A549 (cell line): ENCODE measurements at places on chromosomes 5 and 9.

GRCh38 chr9:92392690-92393089, 11.7 kb downstream of the OGN start:
- DNase-seq = no peak

- peak; percentile 22 for DNase-seq
These were observed 25.8 kb upstream of the FRRS1L start for GRCh38 chr9:109192732-109193361.

DNA sequence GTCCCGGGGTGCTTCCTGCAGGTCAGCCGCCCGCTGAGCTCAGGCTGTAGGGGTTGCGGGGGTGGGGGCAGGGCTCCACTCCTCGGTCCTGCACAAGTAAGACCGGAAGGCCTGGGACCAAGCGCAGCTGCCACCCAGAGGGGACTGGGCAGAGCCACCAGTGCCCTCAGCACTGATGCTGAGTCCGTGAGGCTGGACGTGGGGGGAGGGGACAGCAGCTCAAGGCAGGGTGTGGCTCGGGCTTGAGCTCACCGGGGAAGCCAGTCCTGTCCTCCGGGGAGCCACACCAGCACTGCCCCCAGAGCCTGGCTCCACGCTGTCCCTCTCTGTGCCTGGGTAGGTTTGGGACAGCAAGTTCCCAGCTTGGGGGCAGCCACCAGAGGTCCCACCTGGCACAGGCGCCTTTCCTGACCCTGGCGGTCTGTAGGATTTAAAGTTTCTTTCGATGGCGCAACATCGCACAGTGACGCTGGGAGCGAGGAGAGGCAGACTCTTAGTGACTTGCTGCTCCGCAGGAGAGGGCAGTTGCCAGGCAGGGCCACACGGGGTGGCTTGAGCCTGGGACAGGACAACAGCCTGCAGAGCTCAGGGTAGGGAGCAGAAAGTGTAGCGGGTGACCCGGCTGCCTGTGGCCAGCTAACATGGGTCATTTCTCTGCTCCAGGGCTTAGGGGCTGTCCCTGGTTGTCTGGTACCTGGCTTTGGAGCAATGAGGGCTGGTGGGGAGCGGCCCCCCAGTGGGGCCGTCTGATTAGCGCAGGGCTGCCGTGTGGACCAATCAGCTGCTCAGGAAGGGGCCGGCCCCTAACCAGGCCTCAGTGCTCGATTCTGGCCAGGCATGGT, 5.7 kb downstream of the LCN1 start:
- DNase-seq = peak; percentile 27

- no peak for DNase-seq
These were observed 2.0 kb upstream of the EBF1 start for GRCh38 chr5:159101685-159102084.

DNA sequence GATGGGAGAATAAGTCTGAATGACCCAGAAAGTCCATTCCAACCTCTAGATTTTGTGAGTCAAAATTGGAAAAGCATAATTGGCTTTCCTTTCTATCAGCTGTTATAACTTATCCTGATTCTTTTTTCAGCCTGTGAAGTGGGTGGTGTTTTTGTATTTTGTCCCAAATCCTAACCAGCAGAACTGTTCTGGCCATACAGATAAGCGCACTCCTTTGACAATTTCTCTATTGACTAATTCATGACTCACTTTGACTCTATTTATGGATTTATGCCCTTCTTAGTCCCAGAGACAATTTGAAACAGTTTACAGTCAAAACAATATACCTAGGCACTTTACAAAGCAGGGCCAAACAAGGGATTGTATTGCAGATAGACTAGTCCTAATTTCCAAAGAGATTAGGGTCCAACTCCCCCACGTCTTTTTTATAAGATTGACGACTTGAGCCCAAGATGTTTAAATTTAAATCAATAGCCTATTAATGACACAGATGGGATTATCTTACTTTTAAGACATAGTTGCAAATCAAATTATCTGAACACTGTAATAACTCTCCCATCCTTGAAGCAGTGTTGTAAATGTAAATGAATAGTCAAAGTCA, 301.7 kb upstream of the SEMA6A start:
- no peak for DNase-seq

GRCh38 chr5:155268770-155269425, 255.3 kb downstream of the KIF4B start:
- DNase-seq = no peak

- DNase-seq = no peak
These were observed 269.8 kb downstream of the GADD45G start for GRCh38 chr9:89874351-89875321.

DNA sequence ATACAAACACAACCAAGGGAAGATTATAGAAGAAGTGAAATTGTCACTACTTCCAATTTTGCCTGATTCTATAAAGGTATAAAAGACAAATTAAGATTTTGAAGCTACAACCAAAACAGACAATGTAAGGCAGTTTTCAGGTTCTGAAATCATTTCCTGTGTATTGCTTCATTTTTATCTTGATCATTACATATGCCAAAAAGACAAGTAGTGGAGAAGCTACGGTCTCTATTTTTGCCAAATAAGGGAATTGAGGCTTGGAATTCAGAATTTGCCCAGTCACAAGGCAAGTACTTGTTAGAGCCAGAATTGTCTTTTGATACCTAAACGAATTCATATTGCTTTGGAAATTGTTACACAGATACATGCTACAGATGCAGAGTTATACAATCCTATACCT, 20.6 kb downstream of the EDIL3 start:
- no peak for DNase-seq

DNA sequence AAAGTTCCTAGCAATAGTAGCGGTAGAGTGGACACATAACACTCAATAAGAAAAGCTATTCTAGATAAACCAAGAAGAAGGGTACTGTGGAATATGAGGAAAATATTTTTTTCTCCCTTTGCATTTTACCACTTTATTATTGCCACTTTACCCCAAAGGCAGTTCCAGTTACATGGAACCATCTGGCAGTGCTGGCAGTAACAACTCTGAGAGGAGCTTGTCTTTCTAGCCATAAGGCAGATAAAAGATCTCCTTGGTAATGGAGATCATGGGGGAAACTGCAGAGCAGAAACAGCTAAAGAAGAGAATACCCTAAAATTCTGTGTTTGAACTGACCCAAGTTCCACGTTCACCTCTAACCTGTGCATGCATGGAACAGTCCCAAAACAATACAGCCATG, 38.5 kb downstream of the UBTD2 start:
- DNase-seq = no peak

GRCh38 chr9:136779808-136780207, 11.3 kb upstream of the TMEM141 start:
- no peak for DNase-seq

DNA sequence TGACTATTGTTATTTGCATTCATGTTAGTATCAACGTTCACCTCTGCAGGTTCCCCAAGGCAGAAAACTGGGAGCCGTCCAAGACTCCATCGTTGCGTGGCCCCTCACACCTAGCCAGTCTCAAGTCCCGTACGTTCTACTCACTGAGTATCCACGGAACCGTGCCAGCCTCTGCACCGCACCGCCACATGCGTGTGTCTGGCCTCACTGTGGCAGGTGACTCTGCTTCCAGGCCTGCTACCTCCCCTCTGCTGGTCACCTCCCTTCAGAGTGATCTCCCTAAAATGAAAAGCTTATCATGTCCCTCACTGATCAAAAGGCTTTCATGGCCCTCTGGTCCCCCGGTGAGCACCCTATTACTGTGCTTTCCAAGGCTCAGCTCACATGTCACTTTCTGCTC, 108.1 kb downstream of the GABBR2 start:
- no peak for DNase-seq

DNA sequence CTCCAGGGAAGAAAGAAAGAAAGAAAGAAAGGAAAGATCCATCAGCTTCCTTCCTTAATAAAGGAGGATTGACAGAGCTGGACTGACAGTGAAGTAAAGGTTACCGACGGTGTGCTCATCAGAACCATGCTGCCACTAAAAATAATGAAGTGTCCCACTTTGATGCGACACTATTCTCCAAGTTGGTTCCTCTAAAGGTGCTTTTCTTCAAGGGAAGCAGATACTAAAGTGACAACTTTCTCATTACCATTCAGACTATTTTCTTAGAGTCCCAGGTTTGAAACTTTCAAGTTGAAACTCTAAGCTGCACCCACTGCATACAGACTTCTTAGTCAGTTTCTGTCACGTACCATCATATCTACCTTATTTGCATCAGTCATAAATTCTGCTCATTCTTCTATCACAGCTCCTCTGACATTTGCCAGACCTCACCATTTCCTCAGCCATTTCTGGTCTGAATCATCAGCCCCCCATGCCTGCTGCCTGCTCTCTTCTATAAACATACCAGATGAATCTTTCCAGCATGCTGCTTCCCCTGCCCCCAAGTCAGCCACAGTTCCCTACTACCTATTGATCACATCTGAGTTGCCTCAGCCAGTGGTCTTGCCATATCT, 177.6 kb downstream of the DEPDC1B start:
- no peak for DNase-seq

GRCh38 chr9:133735931-133736330, 2.2 kb downstream of the SARDH start:
- DNase-seq = no peak
